ENCODE measurements at places on chromosomes 7 and 10.

GRCh38 chr10:115827231-115828009, 445.6 kb downstream of the GFRA1 start:
- no peak for DNase-seq

- DNase-seq = no peak
These were observed 5.0 kb downstream of the MXI1 start for GRCh38 chr10:110212119-110213006.

- DNase-seq = no peak
These were observed 21.8 kb upstream of the CH25H start for GRCh38 chr10:89228962-89229361.

- no peak for DNase-seq
These were observed 368.2 kb upstream of the NPVF start for GRCh38 chr7:25596443-25596842.

DNA sequence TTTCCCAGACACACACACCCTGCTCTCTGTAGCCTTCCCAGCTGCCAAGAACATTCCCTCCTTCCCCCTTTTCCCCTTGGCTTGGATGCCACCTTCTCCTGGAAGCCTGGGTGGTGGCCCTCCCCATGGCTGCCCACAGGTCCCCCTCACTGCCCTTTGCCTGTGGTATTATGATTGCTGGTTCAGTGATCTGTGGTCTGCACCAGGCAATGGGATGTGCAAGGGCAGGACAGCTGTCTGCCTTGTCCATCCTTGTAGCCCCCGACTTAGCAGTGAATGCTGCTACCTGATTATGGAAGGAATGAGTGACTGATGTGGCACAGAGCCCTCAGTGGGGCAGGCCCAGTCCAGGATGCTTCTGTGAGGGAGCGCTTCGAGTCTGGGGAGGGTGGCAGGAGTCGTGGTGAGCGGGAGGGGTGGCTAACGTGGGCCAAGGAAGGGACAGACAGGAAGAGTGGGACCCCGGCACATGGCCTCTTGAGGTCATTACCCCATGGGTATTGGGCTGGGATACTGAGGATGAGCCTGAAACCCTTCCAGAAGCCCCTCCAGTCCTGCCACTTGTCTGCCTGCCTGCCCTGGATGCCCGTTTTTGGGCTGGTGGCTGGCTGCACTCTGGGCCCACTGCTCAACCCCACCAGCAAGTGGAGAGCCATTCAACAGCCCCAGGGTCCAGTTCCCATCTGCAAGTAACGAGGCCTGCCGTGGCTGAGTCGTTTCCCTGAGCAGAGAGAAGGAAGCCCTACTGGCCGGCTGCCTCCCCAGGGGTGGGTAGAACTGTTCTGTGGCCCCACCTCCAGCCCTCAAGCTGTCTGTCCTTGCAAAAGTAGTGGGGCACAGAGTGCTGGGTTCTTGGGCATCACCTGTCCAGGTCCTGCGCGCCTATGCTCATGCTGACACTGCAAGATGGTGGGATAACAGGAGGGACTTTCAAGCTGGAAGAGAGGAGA, 8.8 kb downstream of the CHST3 start:
- DNase-seq = no peak

- DNase-seq = no peak
These were observed 14.5 kb downstream of the GIMAP5 start for GRCh38 chr7:150751702-150752101.

DNA sequence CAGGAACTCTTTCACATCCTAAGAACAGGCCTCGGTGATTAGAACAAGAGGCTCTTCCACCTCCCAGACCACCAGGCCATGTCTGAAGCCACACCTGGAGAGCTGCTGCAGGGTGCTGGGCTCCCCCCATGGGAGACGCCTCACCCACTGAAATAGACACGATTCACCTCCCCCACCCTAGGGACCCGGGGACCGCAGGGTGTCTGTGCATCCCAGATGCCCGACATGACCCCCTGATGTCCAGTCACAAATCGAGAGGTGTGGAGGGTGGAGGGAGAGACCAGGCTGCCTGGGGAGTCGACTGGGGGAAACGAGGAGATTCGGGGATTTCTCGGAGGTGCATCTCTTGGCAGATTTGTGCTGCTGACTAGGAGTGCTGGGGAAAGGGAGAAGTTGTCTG, 31.0 kb downstream of the CNPY1 start:
- no peak for DNase-seq

GRCh38 chr10:90319188-90319914, 538.5 kb downstream of the HTR7 start:
- DNase-seq = no peak

GRCh38 chr7:132519936-132520335, 56.3 kb downstream of the PLXNA4 start:
- DNase-seq = no peak

GRCh38 chr10:92265687-92266258, 25.1 kb downstream of the CPEB3 start:
- DNase-seq = no peak

DNA sequence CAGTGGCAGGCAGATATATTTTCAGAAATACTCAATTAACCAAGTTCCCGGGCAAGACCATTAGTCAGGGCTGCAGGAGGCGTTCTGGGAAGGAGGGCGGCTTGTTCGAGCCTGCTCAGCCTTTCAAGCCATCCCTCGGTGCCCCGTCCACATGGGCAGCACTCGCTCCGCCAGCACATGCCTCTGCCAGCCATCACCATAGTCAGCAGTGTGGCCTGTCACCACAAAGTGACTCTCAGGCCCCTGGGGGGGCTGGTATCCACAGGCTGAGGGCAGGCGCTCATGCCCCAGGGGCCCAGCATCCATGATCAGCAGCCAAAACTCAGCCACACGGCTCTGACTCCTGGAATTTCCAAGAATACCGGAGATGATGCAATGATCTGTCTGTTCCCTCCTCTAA, 81.9 kb downstream of the CHST15 start:
- DNase-seq = no peak

Data from activated CD8-positive, alpha-beta memory T cell treated with anti-CD3 and anti-CD28 coated beads for 1 hour (primary cell).